Activated CD8-positive, alpha-beta memory T cell treated with anti-CD3 and anti-CD28 coated beads, Interleukin-2, amount 50 U/mL, for 4 hours (primary cell): ENCODE measurements at places on chromosomes 11 and 22.

DNA sequence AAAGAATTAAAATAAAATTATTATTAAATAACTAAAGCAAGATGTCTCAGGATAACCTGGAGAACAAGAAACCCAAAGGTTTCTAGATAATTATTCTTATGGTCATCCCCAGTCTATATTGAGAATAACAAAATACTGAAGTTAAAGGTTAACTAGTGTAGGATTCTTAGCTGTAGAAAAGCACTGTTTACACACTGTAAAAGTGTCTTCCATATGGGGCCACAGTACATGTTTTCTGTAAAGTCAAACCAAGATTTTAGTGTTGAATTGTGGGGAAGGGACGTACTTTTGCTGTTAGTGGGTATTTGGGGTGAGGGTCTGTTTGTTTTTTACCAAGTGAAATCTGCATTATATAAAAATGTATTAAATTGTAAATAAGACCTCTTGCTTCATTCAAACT lies 47.5 kb upstream of the SOX6 start:
- no peak for DNase-seq

DNA sequence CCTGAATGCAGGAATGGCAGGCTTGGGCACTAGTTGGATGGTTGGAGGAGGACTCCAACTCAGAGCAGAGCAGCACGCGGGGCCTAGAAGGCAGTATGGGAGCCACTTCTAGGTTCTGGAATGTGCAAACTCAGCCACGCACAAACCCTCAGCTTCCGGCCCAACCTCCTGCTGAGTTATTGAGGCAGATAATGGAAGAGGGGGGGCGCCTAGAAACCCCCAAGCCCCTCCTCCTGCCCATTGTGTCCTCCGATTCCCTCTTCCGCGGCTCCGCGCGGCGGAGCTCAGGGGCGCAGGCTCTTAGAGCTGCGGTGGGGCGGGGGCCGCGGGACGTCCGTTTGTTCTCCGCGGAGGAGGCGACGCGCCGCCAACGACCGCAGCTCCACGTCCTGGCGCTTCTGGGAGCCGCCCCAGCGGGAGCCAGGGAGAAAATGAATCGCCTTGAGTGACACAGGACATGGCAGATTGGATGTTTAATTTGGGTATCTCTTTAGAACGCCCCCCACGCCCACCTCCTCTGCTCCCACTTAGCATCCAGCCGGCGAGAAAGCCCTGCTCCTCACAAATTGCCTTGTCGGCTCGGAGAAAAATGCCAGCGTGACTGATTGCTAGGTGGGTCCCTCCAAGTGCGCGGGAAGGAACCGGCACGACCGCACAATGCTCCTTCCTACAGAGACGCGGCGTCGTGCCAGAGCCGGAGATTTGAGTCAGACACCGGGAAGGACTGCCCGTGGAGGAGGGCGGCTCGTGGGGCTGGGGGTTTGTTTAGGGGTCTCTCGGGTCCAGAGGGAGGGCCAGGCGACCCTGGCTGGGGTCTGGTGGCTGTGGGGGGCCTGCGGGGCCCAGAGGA lies 144.6 kb downstream of the NECTIN1 start:
- DNase-seq = no peak

DNA sequence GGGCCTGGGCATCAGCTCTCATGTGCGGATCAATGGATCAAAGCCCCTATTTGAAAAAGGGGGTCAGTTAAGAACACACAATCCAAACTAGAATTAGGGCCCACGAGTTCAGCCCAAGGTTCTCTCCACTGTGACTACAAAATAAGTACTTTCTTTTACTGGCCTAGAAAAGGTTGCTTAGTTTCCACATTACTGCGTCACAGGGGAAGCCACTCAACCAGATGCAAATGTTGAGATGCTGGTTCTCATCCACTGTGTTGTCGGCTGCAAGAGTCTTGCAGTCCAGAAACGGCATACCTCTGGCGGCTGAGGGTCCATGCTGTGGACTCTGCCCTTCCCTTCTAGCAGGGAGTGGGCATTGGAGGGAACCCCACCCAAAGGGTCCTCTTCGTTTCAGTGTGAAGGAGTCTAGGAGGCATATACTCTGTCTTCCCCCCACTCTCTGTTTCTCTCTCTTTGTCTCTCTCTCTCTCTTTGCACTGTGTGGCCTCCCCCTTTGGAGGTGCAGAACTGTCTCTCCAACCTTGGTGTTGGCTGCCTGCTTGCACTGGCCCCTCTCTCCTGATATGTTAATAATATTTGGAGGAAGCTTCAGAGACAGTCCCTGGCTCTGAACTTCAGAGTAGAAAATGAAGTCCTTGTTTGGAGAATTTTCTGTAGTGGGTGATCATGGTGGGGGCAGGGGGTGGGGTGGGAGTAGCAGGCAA lies 99.0 kb upstream of the NNMT start:
- no peak for DNase-seq

- DNase-seq = no peak
These were observed 365.7 kb upstream of the CADM1 start for GRCh38 chr11:115869780-115870431.

DNA sequence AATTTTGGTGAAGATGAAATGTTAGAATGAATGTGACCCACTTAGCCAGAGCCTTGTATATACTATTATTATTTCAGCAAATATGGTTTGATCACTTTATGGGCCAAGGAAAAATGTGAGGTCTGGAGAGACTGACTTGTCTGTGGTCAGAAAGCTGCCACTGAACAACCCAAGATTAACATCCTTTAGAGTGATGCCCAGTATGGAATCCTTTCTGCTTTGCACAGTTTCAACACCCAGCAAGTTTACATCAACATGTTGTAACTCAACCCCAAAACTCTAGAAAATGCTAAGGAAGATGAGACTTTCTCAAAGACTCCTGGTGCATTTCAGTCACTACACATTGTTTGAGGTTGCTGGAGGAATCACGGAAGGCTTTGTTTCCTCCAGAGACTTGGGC lies 107.7 kb downstream of the SNX19 start:
- no peak for DNase-seq

- DNase-seq = no peak
These were observed 14.0 kb downstream of the PRAME start for GRCh38 chr22:22545084-22545483.

DNA sequence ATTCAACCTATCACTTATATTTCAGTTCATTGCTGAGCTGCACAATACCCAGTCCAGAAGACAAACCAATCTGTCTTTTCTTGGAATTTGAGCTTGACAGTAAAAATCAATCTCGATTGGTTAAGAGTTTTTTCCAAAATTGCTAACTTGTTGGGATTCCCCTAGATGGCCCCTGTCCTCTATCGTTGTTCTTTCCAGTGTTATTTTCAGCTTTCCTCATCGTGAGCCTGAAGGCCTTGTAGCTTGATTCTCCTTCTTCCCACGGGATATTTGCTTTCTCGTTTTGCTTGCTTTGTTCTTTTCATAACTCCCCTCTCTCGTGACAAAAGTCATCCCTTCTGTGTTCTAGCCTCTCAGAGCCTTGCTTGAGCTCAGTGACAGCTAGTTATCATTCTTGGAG lies 3.1 kb downstream of the OR8B8 start:
- no peak for DNase-seq

- no peak for DNase-seq
These were observed 47.2 kb downstream of the MRGPRX2 start for GRCh38 chr11:19013181-19013857.

DNA sequence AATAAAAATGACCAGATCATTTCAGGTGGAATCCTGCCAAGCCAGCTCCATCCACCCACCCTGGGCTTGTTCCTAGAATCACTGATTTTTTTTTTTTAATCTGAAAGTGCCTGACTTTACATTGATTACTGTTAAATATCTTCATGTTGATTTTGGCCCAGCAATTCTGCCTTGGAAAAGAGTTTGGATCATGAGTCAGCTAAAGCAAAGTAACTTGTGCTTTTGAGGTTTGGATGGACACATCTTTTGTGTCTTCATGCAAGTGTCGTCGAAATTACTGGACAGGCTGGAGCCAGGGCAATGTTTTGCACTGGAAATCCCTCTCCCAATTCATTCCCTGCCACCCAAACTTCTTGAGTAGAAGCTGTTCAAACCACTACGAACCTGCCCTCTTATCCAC lies 164.0 kb upstream of the SYT13 start:
- no peak for DNase-seq

DNA sequence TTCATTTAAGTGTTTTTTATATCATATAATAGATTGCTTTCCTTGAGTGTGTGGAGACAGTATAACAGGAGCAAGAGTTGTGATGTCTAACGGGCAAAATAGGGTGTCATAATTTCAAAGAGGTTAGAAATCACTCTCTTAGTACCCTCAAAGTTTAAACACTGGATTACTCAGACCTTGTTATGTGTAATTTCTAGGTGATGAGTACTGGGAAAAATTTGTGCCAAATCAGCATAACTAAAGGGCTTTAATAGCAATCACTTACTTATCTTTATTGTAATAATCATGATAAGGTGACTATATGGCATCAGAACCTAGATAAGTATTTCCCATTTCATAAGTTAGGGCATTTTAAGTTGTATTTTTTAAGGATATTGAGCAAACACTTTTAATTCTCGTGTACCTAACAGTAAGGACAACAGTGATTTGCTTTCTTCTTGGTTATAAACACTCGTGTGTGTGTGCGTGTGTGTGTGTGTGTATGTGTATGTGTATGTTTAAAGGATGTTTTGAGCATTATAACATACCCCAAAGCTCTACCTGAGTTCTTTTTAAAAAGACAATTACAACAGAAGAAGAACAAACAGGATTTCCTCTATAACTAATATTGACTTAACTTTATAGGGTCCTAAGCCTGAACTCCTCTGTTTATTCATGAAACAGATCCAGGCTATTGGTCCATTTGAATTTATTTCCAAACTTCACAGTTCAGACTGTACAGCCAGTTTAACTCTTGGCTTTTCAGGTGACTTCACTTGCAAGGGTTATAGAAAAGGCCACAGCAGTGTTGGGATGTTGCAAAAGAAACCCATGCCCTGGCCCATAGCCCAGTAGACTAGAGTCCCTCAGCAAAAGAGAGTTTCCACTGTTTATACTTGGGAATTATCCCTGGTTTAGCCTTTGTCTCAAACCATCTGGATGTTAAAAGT lies 23.7 kb upstream of the PDE3B start:
- no peak for DNase-seq

- no peak for DNase-seq
These were observed 13.8 kb downstream of the TRIOBP start for GRCh38 chr22:37710675-37711074.

DNA sequence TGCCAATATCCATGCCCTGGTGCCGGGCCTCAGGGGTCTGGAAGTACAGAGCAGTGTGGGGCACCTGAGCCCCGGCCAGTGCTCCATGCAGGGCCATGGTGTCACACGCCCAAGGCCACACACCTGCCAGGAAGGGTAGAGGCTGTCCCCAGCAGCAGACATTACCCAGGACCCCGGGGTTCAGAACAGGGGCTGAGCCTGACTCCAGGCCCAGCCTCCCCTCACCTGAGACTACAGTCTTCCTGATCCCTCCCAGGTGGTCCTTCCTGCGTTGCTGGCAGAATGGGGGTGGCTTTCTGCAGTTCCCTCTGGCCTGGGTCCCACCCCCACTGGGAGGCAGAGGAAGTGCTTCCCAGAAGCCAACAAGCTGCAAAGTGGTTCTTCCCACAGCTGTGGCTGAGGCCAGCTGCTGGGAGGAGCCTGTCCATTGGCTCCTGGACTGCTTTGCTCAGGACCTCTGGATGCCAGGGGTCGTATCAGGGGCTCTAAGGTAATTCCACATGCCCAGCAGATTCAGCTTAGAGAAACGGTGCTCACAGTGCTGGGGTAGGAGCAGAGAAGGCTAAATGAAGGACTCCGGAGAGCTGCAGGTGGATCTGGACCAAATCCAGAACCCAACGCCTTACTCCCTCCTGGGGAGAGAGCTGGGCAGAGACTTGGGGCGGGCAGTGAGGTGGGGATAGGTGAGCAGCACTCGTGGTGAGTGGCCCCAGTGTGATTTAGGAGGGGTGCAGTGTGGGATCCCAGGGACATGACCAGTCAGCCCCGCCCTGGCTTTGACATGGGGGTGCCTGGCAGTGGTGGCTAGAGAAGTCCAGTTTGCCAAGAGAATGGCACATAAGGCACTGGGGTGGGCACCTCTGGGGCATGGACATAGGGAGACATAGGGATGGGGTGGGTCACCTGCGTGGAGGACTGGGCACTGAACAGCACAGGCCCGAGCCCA lies 12.6 kb downstream of the TCIRG1 start:
- DNase-seq = no peak

DNA sequence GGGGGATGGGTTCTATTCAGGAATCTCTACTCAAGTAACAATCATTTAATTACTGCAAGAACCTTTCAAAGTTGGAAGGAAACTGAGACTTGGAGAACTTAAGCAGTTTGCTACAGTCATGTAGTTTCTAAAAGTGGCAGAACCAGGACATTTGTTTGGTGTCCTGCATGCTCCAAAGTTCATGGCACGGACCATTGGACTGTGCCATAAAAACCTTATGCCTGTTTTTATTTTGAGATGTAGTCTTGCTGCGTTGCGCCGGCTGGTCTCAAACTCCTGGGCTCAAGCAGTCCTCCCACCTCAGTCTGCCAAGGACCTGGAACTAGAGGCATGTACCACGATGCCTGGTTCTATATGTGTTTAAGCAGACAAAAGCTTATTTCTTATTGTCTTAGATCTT lies 18.6 kb upstream of the AIFM3 start:
- DNase-seq = no peak

GRCh38 chr11:60915248-60915914 lies 1.4 kb downstream of the TMEM109 start:
- peak; percentile 70 for DNase-seq

GRCh38 chr11:126963603-126964363 lies 36.8 kb downstream of the KIRREL3 start:
- no peak for DNase-seq

DNA sequence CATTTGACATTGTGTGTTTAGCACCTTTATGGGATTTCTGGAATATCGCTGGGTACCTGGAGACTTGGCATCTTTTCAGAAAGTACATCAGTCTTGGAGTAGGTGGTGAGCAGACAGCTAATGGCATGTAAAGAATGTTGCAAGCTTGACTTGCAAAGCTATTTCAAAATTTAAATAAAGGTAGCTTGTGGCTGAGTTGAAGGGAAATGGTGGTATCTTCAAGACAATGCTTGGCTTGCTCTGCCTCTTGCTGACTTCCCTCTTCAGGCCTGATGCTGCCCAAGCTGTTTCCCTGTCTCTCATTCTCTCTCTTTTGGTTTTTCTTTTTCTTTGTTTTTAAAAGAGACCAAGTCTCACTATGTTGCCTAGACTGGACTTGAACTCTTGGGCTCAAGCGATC lies 13.2 kb downstream of the ZNRF3 start:
- no peak for DNase-seq

DNA sequence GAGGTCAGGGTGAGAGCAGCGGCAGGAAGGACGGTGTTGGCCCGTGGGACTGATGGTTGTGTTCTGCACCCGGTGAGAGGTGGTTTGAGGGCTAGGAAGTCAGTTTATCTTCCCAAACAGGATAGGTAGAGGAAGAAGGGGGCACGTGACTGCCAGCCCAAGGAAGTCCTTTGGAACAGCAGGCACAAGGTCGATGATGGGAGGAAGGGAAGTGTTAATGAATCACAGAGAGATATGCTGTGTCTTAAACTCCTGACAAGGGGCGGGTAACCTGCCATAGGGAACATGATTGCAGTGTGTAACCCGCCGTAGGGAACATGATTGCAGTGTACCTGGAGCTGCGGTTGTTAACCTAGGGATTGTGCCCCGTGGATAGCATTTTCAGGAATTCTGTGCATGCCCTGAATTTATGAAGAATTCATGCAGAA lies 49.0 kb downstream of the PRR5L start:
- DNase-seq = no peak

GRCh38 chr22:25824828-25825423 lies 82.9 kb downstream of the MYO18B start:
- DNase-seq = no peak
